NCI-H1436 treated with DMSO at 0.1 percent for 48 hours (cell line): ENCODE measurements at places on chromosomes 16 and 17.

DNA sequence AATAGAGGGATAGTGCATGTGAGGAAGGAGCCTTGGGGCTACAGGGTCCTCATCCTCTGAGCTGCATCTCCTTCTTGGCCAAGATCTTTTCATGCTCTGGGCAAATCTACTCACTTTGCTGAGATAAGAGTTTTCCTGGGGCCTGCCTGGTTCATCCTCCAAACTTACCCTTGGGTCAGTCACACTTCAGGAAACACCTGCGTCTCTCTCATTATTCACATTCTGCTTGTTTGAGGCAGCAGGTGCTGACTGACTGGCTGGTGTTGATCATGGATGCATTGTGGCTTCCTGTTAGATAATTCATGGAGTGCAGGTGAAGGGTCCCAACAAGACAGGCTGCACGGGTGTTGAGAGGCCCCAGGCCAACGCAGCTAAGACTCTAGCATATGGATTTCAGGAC lies 162.6 kb downstream of the SALL1 start:
- no peak for DNase-seq

GRCh38 chr17:49889500-49889899 lies 41.6 kb upstream of the TAC4 start:
- DNase-seq = no peak

DNA sequence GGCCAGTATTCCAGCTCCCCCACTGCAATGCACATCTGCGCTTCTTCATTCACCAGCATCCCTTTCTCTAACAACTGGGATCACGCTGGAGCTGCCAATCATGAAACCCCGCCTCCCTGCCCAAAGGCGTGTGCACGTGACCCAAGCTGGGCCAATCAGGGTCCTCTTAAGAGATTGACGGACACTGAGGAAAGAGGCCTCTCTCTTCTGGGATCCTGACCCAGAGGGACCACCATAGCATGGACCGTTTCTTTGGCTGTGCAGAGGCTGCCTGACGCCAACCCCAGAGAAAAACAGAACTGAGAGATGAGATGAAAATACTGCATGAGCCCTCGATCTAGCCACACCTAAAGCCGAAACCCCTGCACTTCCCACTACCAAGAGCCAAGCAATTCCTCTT lies 32.0 kb downstream of the COTL1 start:
- DNase-seq = no peak

DNA sequence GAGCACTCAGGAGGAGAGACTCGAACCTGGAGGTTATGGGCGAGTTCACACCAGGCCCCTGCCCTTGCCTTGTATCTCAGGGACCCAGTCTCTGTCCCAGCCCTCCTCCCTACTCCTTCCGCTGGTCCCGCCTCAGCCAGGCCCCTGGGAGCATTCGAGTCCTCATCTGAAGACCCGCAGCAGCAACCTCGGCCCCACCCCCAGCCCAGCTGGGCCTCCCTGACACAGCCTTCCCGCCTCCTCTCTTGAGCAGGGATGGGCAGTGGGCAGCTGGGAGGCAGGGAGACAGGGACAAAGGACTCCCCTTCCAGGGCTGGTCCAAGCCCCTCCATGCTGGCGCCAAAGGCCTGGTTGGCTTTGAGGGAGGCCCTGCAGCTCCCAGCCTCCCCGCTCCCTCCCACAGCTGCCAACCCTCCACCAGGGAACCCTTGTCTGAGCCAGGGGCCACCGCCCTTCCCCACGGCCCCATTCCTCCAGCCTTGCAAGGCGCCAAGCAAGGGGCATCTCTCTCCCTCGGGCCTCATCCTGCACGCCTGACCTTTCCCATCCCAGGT lies 15.4 kb upstream of the ZC3H18 start:
- DNase-seq = no peak

- no peak for DNase-seq
These were observed 105.5 kb downstream of the SPAG9 start for GRCh38 chr17:51015145-51015558.

GRCh38 chr17:34579017-34579946 lies at the start of gene TMEM132E:
TSS of gene TMEM132E (plus strand) at chr17:34579582. CDS start at chr17:34581077, 1,495 bp downstream.
- DNase-seq = no peak

DNA sequence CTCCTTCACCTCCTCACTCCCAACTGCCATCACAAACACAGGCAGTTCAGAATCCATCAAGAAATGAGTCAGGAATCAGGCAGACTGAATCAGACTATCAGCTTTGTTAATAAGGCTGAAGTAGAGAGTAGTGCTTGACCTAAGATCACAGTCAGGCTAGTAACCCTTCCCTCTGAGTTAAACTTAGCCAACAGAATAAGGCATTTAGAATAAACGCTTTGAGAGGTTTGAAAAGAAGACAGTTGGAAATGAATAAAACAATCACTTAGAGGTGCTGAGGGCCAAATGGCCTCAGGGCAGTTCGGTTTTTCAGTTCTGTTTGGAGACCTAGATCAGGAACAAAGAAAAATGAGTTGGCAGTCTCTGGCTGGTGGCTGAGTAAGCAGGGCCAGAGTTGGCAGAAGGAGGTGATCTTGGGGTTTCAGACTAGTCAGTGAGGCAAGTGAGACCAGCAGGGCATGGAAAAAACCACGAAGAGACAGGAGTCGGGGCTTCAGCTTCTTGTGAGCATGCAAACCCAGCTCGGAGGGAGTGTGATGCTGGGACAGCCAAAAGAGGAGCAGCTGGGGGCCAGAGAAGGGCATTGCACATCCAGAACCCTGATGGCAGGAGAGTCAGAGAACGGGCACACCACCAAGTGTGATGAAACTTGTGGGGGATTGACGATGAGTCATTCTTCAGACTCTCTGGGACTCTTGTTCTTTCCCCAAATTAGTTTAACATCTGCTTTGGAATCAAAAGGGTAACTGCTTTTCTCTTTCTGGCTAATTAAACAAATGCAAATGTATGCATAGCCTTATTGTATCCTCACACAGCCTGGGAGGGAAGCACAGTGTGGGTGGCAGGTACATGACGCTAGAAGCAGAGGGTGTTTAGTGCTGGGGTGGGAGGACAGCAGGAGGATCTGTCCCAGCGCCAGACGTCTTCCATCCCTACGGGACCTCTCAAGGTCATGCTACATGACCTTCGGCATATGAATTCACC lies 54.8 kb downstream of the SPECC1 start:
- no peak for DNase-seq

GRCh38 chr16:52440248-52440647 lies 106.7 kb downstream of the TOX3 start:
- DNase-seq = no peak

DNA sequence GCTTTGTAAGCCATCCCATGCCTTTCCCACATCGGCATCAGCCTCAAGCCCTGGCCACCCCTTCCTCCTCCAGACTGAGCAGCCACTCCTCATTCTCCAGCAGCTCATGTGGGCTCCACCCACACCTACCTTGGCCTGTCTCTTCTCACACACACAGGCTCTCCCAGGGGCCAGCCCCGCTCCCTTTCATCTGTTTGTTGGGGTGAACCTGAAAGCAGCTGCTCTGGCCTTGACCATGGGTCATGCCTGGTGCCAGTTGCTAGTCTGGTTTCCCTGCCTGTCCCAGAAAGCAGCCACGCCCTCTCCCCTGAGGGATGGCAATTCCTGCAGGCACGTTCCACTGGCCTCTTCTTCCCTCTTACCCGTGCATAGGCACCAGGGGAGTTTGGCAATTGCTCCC lies 11.4 kb upstream of the TMEM238L start:
- no peak for DNase-seq

DNA sequence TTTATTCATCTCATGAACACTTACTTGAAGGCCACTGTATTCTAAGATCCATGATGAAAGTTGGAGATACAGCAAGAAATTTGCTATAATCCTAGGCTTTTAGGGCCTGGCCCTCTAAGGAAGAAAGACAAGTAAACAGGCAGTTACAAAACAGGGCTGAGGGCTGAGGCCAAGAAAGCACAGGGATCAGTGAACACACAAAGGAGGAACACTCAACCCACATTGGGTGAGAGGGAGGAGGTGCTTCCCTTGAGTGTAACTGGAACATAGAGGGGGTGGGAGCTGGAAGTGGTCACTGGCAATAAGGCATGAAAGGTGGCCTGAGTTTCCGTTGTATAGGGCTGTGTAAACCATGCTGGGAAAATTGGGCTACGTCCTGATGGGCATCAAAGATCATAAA lies 112.2 kb downstream of the ZNF18 start:
- no peak for DNase-seq

- DNase-seq = no peak
These were observed 366.3 kb downstream of the NPIPA8 start for GRCh38 chr16:17970157-17970765.

GRCh38 chr16:50437769-50438437 lies 69.1 kb upstream of the BRD7 start:
- DNase-seq = no peak

- DNase-seq = no peak
These were observed 123.6 kb downstream of the CMIP start for GRCh38 chr16:81567987-81568748.

DNA sequence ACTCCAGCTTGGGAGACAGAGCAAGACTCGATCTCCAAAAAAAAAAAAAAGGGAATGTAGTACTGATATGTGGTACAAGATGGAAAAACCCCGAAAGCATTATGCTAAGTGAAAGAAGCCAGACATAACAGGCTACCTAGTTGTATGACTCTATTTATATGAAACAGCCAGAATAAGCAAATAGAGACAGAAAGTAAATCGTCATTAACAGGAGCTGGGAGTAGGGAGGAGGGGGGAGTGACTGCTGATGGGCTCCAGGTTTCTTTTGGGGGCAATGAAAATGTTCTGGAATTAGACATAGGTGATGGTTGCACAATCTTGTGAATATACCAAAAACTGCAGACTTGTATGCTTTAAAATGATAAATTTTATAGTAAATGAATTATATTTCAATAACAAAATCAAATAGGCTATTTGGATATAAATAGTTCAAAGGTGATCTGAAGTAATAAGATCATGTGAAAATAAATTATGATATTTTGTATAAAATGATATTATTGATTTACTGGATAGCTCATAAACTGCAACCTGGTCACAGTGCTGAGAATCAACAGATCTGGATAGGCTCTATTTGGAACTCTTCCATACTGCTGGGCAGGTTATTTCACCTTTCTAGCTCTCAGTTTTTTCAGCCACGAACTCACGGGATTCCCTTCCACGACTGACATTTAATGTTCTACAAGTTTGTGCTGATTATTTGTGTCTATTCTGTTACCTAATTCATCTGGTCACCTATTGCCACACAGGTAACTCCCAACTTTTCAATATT lies 27.1 kb downstream of the ZNF652 start:
- DNase-seq = no peak

DNA sequence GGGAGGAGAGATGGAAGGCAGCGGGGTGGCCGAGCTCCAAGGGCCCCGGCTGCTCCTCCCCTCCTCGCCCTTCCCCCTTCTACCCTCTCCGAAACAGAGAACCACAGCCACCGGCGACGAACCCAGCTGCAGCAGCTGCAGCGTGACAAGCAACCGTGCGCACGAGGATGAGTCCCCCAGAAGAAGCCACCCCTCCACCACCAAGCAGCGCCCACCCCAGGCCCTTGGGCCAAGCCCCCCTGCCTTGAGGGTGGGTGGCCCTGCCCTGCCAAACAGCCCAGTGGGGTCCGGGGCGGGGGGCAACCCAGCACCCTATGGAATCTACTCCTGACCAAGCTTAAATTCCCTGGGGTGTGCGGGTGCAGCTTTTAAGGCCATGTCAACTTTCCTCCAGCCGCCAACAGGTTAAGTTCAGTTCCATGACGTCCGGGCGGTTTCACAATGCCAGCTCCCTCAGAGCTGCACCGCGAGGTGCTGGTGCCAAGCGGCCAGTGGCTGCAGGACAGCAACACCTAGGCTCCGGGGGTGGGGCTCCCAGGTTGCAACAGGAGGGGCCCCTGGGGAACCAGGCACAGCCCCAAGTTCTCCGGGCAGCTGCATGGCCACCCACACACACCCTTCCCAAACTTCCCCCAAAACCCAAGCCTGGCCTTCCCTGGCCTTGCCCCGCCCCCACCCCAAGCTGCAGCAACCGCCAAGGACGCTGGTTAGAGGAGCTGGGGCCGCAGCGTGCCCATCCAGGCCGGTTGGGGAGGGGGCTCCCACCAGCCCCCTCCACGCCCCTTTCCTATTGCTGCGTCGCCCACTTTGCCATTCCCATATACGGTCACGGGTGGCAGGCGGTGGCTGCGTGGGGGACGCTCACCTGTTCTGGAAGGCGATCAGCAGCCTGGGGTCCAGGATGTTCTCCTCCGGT lies 2.0 kb downstream of the CBX4 start:
- no peak for DNase-seq

DNA sequence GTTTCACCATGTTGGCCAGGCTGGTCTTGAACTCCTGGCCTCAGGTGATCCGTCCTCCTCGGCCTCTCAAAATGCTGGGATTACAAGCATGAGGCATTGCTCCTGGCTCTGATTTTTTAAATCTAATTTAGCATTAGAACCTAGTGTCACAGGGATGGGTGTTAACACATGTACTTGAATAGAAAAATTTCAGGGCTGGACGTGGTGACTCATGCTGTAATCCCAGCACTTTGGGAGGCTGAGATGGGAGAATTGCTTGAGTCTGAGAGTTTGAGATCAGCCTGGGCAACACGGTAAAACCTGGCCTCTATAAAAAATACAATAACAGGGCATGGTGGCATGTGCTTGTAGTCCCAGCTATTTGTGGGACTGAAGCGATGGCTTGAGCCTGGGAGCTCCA lies 6.0 kb upstream of the RNF135 start:
- no peak for DNase-seq

DNA sequence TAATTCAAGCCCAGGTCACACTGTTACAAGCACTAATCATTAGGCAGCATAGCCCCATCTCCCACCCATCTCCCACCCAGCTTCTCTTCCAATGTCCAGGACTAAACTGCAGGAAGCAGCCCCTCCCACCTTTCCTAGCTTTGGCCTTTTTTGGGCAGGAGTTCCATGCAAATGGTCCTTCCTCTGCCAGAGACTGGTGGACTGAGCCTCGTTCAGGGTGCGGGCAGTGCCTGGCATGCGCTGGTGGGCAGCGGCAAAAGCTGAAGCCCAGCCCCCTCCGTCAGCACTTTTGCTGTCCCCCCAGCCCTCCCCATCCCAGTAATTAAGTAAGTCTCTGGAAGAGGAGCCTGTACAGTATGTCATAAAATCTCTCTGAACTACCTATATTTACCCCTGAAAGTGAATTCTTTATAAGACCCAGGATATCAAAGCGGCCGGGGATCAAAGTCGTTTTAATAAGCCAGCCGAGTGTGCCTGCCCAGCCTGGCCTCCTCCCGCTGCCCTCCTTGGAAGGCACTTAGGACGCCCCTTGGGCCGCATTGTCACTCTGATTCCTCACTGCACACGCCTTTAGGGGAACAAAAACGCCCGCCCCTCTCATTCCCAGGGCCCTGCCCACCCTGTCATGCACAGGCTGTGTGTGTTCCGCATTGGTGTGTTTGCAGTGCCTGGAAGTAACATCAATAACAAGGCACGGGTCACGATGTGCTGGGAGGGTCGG lies 109.9 kb downstream of the IRX5 start:
- no peak for DNase-seq

- no peak for DNase-seq
These were observed 6.5 kb upstream of the ZNF778 start for GRCh38 chr16:89210904-89211515.

- no peak for DNase-seq
These were observed 836 bp upstream of the MMP15 start for GRCh38 chr16:58024486-58025350.

- DNase-seq = no peak
These were observed 435.3 kb upstream of the ZFHX3 start for GRCh38 chr16:73483076-73483791.
